ENCODE measurements at places on chromosomes 1 and 21. TPM values are rescaled to one million over a fixed set of nuclear protein-coding genes. Genes with fewer than 3 reads are reported as not detected.
A peak's percentile ranks its signal among the peaks of the same experiment; 100 is the strongest.

- no peak for DNase-seq
These were observed 167.1 kb downstream of the DHRS3 start for GRCh38 chr1:12450756-12451559.

DNA sequence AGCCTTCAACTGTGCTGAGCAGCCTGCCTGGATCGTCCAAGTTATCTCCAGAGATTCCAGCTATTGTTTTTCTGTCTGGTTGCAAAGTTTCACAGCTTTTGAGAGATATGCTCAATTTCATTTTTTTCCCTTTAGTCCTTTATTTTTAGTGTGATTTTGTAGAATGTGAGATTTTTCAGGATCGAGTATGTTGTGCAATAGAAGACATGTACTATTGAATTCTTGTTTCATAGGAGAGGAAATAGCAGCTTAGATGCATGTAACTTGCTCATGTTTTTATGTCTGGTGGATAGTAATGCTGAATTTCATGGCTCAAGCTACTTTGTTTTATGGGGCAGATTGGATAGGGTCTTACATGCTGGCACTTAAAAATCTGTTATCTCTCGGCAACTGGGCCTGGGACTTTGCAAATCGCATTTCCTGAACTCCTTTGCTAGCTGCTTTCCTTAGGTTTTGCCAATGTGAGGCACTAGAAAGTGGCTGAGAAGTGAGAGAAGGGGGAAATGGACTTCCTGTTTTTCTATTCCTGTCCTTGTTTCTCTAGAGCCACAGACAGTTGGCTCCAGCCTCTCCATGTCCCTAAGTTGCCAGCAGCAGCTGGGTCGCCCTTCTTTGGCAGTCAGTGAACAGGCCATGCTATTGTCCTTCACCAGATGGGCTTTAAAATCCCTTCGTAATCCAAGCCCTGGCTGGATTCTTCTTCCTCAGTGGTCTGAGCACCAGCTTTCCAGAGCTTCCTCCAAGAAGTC, 101.4 kb upstream of the PDE4B start:
- no peak for DNase-seq

GRCh38 chr1:31910933-31911332, 27.2 kb downstream of the PTP4A2 start:
- DNase-seq = no peak

The SLC30A10 gene
- total RNA-seq = not detected

DNA sequence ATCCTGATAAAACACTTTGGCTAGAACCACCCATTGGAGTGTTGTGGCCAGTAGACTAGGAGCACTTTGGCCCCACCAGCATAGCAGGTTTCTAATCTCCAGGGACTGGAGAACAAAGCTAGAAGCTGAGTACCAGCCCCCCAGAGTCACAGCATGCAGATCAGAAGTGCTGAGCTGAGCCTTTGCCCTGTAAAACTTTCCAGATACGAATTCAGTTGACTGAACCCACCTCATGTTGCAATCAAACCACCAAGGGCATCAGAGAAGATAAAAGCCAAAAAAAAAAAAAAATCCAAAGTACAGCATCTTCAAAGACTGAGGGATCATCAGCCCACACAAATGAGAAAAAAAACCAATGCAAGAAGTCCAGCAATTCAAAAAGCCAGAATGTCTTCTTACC, 8.7 kb upstream of the CD53 start:
- no peak for DNase-seq

DNA sequence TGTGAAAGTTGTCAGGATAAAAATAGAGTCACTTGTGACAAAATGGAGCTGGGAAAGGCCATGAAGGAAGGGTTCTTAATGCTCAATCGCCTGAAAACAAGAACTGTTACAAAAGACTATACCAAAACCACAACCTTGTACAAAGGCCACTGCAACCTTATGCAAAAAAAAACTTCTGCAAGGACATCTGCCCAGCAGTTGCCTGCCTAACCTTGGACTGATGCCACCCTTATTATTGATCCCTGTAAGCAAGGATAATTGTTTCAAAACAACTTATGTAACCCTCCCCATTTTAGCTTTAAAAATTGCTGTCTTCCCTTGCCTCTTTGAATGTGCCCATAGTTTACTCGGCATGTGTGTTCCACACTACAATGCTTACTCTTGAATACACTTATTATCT, 5.7 kb downstream of the ALG14 start:
- DNase-seq = no peak

The GCSAML gene
- total RNA-seq = not detected

The ADPRS gene
- total RNA-seq = 31.0 TPM

GRCh38 chr1:243520831-243521230, 265.0 kb downstream of the SDCCAG8 start:
- DNase-seq = no peak

The GNAT2 gene
- total RNA-seq = 0.36 TPM

- peak; percentile 81 for DNase-seq
These were observed 14.7 kb upstream of the CFAP126 start for GRCh38 chr1:161382214-161383019.

DNA sequence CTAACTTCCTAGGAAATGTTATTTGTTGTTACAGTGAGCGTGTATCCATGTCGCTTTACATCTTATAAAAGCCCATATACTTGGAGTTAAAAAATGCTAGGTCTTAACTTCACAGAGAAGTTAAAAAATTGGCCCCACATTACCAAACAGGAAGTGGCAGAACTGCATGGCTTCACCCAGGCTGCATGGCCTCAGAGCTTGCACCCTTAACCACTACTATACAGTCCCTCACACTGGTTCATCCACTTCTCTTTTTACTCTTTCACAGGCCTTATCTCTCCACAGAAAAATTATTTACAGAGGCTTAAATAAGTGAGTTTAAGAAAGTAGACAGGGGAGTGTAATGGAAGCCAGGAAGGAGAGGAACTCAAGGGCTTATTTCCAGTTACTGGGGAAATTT, 402.5 kb downstream of the HHAT start:
- DNase-seq = no peak

DNA sequence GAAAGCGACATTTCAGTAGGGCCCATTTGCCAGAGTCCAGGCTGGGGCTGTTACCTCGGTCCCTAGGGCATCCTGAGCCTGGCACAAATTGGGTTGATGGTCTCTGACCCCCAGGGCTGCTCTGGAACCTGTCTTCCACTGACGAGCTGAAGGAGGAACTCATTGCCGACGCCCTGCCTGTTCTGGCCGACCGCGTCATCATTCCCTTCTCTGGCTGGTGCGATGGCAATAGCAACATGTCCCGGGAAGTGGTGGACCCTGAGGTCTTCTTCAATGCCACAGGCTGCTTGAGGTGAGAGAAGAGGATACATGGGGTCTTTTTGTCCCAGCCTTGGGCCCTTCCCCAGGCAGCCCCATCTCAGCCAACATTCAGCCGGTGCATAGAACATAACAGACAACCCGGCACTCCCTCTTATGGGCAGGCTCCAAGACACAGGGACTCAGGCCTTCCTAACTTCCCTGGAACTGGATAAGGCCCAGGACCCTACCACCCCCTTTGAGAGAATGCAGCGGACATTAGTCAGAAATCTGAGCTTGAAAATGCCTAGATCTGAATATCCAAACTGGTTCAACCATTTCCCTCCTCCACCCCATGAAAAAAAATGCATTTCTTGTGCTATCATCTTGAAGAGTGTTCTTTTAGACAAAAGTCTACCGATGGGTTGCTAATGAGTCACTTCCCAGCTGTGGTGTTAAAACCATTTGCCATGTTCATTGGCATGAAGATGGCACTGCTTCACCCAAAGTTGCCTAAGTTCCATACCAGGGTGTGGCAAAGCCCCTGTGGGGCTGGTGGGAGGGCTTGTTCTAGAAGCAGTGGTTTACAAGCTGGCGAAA, 35.4 kb downstream of the PKP1 start:
- no peak for DNase-seq

The SUSD4 gene
- total RNA-seq = 2.7 TPM

GRCh38 chr1:54008876-54009275, 9.1 kb downstream of the LDLRAD1 start:
- DNase-seq = no peak

DNA sequence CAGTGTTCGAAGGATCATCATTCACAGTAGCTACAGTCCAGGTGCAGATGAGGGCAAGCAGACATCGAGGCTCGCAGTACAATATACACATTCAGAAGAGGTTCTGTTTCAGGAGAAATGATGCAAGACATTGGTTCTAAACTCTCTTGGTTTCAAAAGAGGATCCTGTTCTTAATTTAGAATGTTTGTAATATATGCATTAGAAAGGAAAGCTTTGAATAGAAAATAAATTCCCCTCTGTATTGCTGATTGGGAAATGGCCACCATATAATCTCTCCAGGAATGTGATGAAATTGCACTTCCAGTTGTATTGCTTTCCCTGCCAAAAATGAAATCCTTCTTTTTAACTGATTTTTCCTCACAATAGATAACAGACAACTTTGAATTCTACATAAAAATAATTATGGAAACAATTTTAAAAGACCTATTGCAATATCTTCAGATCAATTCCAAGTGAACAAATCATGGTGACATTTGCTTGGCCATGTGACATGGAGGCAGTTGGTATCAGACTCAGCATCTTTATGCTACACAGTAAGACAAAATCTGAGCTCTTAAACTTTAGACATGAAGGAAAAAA, 27.6 kb upstream of the SIPA1L2 start:
- DNase-seq = no peak

The NBPF6 gene
- total RNA-seq = not detected

DNA sequence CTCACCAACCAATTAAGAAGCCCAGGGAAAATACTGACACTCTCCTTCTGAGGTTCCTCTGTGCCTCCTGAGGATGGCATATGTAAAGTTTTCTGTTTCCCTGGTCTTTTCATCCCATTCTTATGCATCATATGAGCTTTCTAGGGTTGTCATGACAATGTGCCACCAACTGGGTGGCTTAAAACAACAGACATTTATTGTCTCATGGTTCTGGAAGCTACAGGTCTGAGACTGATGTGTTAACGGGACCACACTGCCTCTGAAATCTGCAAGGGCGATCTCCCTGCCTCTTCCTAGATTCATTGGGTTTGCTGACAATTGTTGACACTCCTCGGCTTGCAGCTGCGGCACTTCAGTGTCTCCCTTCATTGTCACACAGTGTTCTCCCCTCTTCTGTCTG, 308.4 kb downstream of the RGS7 start:
- DNase-seq = no peak

GRCh38 chr21:39007532-39007931, 175.7 kb downstream of the PSMG1 start:
- no peak for DNase-seq

GRCh38 chr1:27548136-27548853, 55.6 kb downstream of the AHDC1 start:
- DNase-seq = no peak

- DNase-seq = no peak
These were observed 324.0 kb upstream of the GREM2 start for GRCh38 chr1:240935920-240936319.

- DNase-seq = no peak
These were observed 1242.0 kb downstream of the AMY1C start for GRCh38 chr1:104991702-104992101.

- no peak for DNase-seq
These were observed 351.5 kb upstream of the PLD5 start for GRCh38 chr1:242876030-242876429.

GRCh38 chr1:21077085-21077484, 99.6 kb downstream of the EIF4G3 start:
- DNase-seq = peak; percentile 55

The IGSF3 gene
- total RNA-seq = under 0.01 TPM

DNA sequence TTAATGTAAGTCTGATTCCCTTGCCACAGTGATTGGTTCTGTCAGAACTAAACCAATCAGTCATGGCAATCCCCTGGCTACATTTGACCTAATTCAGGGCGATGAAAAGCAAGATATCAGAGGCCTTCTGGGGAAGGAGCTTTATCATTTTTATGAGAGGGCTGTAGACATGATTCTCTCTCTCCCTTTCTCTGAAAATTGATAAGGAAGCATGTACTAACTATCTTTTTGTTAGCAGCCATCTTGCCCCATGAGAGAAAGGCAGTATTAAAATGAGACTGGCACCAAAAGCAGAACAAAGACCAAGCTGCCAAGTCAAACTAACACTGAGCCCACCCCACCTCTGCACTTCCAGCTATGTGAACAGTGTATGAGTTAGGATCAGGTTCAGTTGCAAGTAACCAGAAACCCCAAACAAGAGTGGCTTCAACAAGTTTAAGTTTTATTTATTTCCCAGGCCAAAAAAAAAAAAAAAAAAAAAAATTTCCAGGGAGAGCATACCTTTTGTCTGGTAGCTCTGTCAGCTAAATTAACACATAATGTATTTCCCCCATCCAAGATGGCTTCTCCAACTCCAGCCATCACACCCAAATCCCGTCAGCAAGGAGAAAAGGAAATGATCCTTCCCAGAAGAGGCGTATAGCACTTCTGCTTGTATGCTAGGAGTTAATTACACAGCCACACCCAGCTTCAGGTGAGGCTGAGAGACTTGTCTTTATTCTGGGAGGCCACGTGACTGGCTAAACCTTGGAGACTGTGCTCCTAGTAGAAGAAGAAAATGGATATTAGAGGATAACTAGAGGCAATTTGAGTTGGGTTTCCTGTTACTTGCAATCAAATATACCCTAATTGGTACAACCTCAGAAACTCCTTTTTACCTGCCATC, 105.8 kb upstream of the RALGPS2 start:
- DNase-seq = no peak

GRCh38 chr1:47222476-47222875, 9.5 kb downstream of the TAL1 start:
- no peak for DNase-seq

GRCh38 chr21:15421441-15421881, 308.3 kb upstream of the USP25 start:
- no peak for DNase-seq

DNA sequence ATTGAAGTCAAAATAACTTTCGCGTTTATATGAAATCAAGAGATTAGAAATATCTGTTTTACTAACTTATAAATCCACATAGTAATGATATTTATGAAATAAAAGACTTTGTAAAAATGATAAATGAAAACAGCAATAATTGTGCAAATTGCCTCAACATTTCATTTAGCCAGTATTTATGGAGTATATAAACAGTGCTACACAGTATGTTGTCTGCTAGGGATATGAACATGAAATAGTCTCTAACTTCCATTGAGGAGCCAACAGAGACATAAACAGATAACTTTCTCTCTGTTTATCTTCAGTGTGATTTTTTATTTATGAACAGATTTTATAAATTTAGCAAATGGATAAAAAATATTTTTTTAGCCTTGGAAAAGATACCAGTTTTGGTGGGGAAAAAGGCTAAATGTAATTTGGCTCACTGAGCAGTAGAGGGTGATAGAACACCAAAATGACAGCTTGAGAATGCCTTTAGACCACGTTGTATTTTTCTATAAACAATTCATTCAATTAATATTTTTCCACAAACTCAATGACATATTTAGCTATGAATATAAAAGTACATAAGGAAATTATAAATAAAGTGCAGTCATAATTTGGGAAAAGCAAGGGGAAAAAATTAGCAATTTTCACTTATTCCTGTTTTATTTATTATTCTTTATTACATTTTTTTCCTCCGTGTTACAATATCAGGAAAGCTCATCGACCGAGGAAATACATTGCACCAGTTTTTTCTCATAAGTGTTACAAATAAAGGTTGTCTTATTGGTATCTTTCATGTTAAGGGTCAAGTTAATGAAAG, 47.5 kb upstream of the EEIG2 start:
- peak; percentile 50 for DNase-seq

The CCDC185 gene
- not detected for total RNA-seq

The ARMH1 gene
- total RNA-seq = 0.28 TPM

- no peak for DNase-seq
These were observed at the start of gene OR2T1 for GRCh38 chr1:248402748-248403147. OR2T1 (plus strand) TSS chr1:248403048; CDS start chr1:248406148, 3,100 bp downstream.

GRCh38 chr1:181763736-181764135, 280.4 kb downstream of the CACNA1E start:
- DNase-seq = no peak

The FABP3 gene
- 5.6 TPM for total RNA-seq

- peak; percentile 95 for DNase-seq
These were observed 24.6 kb downstream of the ANGPTL3 start for GRCh38 chr1:62621907-62622306.
